ENCODE measurements at places on chromosomes 2 and 18.
A peak's percentile ranks its signal among the peaks of the same experiment; 100 is the strongest.

- DNase-seq: no peak
Observed at GRCh38 chr2:31729442-31730092, 148.8 kb upstream of the SRD5A2 start.

DNA sequence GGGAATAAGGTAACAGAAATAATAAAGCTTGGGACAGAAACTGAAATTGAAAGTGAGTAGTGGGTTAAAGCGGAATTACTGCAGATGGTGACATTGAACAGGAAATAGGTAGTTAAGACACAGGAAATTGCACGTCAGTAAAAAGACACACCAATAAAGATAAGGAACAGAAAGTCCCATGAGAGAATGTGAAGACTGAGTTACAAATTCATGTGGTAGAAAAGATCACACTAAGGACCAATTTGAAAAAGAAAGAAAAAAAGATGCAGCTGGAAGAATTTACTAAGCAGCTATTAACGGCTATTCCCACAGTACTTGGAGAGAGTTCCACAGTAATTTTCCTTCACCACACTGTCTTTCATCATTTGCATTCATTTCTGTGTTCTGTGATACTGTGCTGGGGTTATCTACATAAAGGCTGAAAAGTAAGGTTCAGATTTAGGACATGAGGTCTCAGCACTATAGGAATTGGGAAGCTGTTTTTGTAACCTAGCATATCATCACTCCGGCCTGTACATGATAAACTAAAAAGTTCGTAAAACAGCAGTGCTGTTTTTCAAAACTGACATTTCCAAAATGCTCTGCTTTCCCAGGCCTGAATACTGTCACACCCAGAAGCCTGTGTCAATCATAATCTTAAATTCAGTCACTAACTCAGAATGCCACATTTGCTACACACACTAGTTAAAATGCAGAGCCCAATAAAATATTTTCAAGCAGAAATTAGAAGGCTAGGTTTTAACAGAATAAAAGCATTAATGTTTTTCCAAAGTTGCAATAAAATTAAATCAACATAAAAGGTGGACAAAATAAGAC, 42.9 kb downstream of the SRBD1 start:
- no peak for DNase-seq

DNA sequence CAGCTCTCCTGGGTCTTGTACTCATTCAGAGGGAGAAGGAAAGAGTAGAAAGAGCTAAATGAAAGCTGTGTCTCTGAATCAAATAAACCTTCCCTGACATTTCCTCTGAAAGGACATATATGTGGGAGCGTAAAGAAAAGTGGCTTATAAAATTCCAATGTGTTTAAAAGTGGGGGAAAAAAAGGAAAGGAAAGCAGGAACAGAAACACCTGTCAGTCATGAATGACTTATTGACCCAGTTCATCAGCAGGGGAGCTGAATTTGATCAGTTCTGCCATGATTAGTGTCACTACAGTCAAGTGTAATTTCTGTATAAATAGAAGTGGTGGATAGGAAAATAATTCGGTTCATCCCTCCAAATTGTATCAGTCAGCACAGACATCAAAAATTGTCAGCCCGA, 382.5 kb downstream of the ERBB4 start:
- no peak for DNase-seq

DNA sequence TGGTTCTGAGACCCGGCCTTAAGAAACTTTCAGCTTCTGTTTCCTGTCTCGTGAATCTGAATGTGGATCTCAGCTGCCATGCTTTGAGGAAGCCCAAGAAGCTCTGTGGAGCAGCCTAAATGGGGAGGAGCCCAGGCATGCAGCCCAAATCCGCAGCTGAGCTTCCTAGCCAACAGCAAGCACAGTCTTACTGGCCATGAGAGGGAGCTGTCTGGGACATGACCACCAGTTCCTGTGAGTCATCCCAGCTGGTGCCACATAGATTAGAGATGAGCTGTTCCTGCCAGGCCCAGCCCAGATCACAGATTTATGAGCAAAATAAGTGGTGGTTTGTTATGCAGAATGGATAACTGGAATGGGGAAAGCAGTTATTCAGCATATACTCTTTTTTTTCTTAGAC, 224.4 kb upstream of the APCDD1 start:
- peak; percentile 66 for DNase-seq

Measured in HS-27A (cell line).